Stimulated activated CD4-positive, alpha-beta T cell treated with anti-CD3 and anti-CD28 coated beads, Interleukin-15, amount 100 ng/mL, for 48 hours (primary cell): ENCODE measurements at places on chromosomes 6 and 20.

DNA sequence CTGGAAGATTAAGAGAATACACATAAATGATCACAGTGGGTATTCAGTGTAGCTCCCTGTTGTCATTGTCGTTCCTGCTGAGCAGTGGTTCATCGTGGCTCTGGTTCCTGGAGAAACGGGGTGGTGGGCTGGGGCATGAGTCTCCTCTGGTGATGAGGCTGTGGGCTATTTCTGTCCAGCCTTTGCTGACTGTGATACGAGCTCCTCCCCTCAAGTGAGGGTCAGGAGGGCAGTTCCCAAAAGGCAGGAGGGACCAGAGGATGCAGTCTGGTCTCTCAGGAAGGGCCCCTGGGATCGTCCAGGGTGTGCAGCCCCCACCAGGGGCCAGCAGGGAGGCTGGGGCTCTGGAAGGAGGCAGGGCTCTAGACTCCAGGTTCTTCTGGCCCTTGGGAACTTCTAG, 31.1 kb upstream of the DLGAP4 start:
- DNase-seq = no peak

DNA sequence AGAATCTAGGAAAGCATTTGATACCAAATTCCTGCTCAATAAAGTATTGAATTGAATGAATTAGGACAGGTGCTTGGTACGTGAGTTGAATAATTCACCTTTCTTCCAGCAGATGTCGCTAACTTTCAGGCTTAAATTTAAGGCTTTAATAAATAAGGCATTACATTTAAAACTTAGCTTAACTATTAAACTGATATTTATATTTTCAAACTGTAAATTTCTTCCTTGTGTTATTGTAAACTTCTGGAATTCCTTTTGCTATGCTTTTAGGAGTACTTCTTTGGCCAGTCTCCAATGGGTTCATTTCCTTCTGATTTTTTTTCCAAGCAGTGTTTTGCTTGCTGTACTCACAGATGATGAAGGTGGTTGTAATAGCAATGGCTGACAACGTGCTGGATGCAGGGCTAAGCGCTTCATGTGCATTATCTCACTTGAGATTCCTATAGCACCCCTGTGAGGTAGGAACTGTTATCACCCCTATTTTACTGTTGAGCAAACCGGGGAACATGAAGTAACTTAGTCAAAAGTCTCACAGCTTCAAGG, 71.3 kb upstream of the SLC2A12 start:
- no peak for DNase-seq

GRCh38 chr6:24720131-24720603, 1.2 kb upstream of the C6orf62 start:
- DNase-seq = peak; percentile 67

GRCh38 chr6:10555625-10556309, 34.6 kb downstream of the GCNT2 start:
- no peak for DNase-seq

DNA sequence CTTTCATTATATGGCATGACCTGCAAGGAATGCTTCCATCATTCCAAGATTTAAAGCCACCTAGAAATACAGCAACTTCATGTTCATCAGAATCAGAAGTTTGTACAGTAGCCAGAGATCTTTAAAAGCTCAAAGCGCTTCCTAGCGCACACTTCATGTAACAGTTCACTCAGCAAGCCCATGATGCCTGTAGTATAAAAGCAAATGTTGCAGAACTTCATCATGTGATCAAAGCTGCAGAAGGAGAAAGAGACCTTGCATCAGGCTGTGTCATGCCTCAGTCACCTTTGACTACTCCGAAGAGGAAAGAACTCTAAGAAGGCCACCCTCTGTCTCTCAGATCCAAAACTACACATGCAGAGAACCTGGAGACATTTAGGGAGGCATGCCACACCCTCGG, 78.5 kb downstream of the AGPAT4 start:
- no peak for DNase-seq

DNA sequence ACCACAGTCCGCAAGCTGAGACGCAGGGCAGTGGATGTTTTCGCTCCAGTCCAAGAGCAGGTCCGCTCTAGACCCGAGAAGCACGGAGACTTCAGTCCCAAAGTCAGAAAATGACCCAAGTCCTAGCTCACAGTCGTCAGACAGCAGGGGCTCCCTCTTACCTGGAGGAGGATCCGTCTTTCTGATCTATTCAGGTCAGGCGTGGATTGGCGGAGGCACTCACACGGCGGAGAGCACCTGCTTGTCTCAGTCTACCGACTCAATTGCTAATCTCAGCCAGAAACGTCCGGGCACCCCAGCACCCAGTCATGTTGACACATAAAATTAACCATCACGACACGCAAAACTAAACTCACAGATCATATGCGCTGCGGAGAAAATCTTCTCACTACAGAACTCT, 285.3 kb upstream of the CDH4 start:
- no peak for DNase-seq

DNA sequence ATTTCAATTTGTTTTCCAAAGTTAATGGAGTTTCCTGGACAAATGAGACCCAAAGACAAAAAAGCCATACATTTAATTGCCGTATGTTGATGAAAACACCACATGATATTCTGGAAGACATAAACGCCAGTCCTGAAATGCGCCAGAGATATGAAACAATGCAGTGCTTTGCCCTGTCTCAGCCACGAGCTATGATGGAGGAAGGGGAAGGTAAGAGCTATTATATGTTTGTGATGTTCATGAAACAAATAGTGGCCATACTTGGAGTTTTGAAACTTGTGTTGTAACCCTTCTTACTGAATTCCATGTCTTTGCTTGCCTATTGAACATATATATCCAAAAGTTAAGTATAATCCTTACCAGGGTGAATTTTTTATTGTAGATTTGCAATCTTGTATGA, 125.9 kb downstream of the NCOA3 start:
- DNase-seq = no peak

GRCh38 chr6:136751522-136751956, 40.7 kb downstream of the MAP3K5 start:
- DNase-seq = no peak

DNA sequence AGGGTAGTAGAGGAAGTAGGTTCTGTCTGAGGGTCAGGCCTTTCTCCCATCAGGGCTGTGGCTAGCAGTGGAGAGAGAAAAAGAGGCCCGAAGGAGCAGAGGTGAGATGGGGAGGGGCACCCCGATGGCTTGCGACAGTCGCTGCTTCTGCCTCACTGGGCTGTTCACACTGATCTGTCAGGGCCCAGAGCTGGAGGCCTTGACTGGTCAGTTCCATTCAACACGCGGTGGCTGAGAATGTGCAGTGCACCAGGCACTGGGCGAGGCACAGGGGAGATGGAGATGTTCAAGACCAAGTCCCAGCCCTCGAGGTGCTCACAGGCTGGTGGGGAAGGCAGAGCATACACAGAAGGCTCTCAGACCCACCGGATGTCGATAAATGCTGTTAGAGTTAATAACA, 21.4 kb downstream of the SLC12A5 start:
- no peak for DNase-seq

DNA sequence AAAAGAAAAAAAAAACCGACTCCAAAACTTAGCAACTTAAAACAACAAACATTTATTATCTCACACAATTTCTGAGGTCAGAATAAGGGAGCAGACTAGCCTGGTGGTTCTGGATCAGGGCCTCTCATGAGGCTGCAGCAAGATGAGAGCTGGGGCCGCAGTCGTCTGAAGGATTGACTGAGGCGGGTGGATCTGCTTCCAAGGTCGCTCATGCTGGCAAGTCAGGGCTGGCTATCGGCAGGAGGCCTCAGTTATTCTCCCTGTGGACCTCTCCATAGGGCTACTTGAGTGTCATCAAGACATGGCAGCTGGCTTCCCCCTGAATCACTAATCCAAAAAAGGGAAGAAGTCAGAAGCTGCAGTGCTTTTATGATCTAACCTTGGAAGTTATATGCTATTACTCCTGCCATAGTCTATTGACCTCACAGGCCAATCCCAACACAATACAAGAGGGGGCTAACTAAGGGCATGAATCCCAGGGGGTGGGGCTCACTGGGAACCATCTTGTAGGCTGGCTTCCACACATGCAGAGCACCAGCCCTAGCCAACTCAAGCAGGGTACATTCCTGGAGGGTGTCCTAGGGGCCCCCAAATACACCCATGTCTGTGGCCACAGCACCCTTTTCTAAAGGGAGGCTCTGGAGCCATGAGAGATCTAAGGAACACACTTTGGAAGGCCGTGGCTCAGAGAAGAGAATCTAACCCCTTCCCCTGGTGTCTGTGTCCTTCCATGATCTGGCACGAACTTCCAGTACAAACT, 11.3 kb downstream of the EBF4 start:
- DNase-seq = no peak

DNA sequence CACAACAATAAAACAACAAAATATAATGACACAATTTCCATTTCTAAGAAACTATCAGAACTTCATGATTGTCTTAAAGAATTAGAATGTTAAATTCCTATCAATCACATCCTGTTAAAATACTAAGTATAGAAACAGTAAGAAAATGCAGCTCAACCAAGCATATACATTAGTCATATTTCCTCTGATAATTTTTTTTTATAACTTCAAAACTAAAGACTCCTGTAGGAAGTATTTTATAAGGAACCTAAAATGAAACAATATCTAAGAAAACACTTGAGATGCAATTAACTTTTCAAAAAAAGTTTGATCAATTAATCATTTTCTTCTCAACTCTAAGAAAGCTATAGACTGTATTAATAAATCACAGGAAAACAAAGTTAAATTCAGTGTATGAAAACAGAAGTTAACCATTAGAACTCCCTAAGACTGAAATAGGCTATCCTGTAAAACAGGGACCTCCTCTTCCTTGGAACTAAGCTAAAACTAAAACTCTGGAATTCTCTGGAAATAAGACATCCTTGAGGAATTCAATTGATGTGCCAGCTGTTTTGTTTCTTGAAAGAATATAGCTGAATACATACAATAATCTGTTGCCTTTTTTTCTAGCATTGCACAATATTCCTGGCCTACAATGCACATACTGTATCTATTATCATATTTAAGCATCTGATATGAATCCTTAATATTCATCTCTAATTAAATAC, 19.8 kb downstream of the FKBP5 start:
- DNase-seq = no peak

DNA sequence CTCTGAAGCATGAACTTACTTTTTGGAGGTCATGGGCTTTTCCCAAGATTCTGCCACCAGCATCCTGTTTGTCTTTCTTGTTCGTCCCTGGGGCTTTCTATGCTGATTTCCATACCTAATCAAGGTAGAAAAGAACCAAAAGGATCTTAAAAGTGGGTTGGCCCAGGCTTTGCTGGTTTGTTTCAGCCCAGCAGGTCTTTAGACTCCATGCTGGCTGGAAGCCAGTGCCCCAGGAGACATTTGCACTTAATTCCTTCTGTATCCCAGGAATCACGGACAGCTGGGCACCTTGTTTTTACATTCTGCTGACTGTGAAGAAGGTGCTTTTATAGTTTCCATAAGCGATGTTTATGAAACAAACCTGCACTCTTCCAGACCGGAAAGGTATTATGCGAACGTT, 195.9 kb downstream of the CDH4 start:
- DNase-seq = no peak

GRCh38 chr6:134517145-134517658, 199.3 kb upstream of the SGK1 start:
- no peak for DNase-seq

DNA sequence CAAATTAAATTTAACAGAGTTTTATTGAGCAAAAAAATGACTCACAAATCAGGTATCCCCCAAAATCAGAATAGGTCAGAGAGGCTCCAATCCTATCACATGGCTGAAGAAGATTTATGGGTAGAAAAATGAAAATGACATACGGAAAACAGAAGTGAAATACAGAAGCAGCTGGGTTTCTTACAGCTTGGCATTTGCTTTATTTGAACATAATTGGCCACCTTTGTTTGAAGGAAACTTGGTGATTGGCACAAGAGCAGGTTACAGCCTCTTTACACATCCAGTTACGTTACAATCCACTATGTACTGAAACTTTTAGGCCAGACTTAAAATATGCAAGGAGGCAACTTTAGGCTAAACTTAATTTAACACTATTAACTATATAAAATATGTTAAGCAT, 11.7 kb upstream of the TREM2 start:
- DNase-seq = no peak

- no peak for DNase-seq
Measured at GRCh38 chr6:47066418-47066817, 24.3 kb upstream of the ADGRF1 start.

DNA sequence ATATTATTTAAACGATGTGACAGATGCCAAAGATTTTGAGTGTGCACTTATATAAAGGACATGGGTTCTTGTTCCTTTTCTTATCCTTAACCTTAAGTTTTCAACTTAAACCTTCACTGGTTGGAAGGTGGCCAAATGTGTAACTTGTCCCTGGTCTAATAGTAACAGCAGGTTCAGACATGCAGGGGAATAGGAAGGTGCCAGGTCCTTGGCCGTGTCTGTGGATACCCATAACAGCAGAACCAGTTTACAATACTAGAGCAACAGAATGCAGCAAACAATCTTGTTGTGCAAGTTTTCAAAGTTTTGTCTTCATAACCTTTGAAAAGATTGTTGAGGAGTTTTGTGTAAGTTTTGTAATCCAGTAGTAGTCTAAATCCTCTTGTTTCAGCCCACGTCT, 4.4 kb downstream of the MYB start:
- no peak for DNase-seq

- DNase-seq = no peak
Measured at GRCh38 chr6:89269981-89270380, 45.1 kb downstream of the GABRR2 start.

DNA sequence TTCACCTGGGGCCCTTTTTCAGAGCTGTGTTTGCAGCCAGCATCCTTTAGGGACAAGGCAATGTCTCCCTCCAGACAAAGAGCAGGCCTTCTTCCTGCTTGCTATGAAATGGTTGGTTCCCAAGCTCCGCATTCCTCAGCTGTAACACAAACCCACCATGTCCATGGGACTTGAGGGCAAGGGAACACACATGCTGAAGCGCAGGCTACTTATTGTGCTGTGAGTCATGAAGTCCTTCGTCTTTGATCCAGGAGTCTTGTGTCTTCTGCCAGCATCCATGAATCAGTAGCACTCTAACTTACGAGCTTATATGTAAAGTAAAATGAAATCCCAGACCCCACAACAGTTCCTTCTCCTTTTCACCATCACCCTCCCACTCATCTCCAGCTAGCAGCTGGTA, 59.0 kb downstream of the ANKRD60 start:
- no peak for DNase-seq
